Amniotic stem cell (primary cell): ENCODE measurements at places on chromosomes 12 and 14.

DNA sequence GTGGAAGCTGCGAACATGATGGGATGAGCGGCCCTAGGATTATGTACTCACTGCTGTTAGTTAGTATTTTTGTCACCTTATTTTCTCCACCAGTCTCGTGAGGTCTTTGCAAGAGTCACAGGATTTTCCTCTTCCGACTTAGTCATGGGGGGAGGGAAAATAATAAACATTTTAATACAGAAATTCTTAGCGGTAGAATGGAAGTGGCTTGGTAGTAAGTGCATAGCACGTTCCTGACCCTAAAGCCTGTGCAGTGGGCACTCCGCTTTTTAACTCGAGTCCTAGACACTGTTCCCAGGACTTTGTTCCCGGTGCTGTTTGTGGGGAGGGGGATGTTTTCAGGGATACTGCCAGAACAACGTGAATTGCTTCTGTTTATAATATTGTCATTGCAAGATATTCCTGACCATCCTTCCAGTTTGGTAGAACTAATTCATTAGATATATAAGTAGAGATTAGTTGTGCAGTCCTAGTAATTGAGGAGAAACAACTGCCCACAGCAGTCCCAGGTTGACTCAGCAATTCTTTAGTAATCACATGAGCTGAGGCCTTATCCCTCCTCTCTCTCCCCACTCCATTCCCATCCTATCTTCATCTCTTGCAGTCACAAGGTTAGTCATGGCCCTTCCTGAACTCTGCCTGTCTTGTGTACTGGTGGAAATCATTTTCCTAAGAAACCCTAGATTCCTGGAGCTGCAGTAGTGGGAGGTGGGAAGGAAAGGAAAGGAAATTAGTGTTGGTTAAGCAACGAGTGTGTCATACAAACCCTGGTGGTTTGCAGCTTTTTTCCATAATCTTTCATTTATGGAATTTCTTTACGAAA lies 799 bp downstream of the SLC38A6 start:
- DNase-seq = no peak

- no peak for DNase-seq
Observed at GRCh38 chr12:7282844-7283243, 21.0 kb upstream of the ACSM4 start.

DNA sequence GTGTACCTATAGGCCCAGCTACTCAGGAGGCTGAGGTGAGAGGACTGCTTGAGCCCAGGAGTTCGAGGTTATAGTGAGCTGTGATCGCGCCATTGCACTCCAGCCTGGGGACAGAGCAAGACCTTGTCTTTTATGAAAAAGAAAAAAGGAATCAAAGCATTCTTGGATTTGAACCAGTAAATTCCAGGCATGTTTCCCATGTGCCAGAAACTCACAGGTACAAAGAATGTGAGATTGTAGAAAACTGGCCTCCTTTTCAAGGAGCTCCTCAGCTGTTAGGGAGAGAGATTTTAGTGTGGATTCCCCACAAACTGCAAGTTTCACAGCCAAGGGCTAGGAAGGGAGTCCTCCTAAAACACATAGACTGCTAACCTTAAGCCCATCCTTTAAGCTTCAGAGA lies 95.0 kb downstream of the FOXN4 start:
- no peak for DNase-seq

DNA sequence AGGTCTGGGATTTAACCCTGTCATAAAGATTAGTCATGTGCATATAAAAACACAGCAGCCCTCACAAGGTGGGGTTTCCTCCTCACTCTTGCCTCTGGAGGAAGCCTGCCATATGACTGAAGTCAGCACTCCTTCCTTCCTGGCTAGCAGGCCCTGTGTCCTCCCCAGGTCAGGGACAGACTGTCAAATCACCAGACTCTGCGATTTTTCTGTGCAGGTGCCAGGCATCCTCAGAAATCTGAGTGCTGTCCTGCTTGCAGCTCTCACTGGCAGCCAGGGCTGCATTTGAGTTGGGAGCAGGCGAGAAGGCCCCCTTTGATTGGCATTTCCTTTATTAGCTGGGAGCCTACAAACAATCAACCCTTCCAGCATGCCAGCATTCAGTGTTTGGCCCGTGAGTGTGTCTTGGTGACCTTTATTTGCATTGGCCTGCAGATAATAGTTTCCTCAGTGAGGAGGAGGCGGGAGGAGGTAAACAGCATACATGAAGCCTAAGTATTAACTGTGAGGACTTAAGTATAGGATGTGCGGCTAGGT lies 183.8 kb upstream of the ARHGAP5 start:
- no peak for DNase-seq

- no peak for DNase-seq
Observed at GRCh38 chr12:65838330-65838976, 14.2 kb downstream of the HMGA2 start.

GRCh38 chr14:55911776-55912175 lies 206.4 kb upstream of the PELI2 start:
- DNase-seq = no peak

DNA sequence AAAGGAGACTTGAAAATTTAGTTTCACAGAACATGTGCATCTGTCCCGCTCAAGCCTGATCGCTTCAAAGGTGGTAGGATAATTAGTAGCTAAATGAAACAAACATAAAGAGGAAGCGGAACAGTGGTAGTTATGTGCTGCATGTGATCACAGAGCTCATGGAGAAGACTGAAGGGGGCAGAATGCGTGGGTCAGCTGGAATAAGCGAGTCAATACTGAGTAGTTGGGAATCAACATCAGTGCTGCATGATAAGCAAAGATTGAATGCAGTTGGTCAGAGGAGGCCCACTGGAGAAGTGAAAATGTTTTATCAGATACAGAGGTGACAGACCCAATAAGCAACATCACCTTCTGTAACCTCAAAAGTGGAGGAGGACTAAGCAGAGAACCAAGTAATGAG lies 95.1 kb upstream of the RFX4 start:
- no peak for DNase-seq

- DNase-seq = no peak
Observed at GRCh38 chr12:4191642-4192041, 81.9 kb upstream of the CCND2 start.

GRCh38 chr14:70873627-70874026 lies 33.6 kb upstream of the PCNX1 start:
- DNase-seq = no peak

- no peak for DNase-seq
Observed at GRCh38 chr12:112188130-112188830, 62.9 kb downstream of the TRAFD1 start.

GRCh38 chr12:49121047-49121696 lies 10.0 kb downstream of the TUBA1B start:
- peak; percentile 19 for DNase-seq
